ENCODE measurements at places on chromosomes 16 and 17. TPM values are rescaled to one million over a fixed set of nuclear protein-coding genes. Genes with fewer than 3 reads are reported as not detected.

GRCh38 chr17:1725642-1726511 lies 1.4 kb downstream of the WDR81 start:
- DNase-seq: no peak

GRCh38 chr16:27333549-27333948 lies 19.8 kb downstream of the IL4R start:
- no peak for DNase-seq

DNA sequence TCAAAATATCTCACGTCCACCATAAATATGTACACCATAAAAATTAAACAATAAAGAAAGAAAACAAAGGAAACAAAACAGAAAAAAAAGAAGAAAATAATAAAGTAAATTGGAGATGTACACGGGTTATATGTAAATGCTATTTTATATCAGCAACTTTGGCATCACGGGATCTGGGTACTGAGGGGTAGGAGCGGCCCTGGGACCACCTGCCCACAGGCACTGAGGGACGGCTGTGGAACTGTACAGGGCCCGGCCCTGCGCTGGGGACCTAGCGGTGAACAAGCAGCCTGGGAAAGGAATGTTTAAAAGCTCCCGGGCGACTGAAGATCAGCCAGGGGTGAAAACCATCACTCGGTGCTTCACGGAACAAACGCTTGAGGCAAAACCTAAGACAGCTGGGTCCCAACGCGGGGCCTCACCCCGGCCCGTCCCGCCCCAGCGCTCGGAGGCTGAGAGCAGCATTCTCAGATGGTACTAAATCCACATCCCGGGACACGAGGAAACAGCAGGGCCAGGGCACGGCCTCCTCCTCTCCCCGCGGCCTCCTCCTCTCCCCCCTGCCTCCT lies 31.2 kb downstream of the NXN start:
- peak; percentile 63 for DNase-seq

DNA sequence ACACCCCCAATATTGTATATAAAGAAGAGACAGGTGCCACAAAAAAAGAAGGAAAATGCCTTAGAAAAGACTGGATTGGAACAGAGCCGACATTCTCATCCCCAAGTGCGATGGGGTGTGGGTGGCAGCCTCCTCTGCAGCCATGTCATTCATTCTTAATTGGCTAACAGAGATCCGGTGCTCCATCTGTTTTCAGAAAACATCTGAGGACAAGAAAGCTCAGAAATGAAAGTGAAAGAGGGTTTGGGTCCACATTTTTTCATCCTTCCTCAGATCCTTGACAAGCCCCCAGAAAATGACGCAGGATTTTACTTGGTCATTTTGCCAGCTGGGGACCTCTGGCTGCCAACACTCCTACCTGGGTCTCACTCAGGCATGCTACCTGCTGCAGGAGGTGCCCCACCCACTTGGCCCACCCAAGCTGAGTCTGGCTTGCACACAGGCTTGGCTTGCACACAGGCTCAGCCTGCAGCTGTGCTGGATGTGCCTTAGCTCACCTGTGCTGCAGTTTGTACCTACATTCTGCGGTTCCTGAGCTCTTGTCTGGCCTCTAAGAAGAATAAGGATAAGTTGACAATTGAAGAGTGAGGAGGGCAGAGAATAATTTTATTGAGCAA lies 21.9 kb downstream of the KIF2B start:
- no peak for DNase-seq

DNA sequence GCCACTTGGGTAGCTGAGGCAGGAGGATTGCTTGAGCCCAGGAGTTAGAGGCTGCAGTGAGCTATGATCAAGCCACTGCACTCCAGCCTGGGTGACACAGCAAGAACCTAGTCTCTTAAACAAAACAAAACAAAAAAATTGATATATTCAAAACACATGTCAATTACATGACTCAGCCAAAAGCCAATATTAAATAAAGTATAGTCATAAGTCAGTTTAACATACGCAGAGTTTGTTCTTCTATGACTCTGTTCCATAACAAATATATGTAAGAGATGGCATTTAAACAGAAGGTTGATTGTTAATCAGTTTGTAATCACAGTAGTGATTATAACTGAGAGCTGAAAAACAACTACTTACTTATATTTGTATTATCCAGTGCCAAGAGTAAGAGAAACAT lies 106.5 kb downstream of the CDH8 start:
- DNase-seq: no peak

DNA sequence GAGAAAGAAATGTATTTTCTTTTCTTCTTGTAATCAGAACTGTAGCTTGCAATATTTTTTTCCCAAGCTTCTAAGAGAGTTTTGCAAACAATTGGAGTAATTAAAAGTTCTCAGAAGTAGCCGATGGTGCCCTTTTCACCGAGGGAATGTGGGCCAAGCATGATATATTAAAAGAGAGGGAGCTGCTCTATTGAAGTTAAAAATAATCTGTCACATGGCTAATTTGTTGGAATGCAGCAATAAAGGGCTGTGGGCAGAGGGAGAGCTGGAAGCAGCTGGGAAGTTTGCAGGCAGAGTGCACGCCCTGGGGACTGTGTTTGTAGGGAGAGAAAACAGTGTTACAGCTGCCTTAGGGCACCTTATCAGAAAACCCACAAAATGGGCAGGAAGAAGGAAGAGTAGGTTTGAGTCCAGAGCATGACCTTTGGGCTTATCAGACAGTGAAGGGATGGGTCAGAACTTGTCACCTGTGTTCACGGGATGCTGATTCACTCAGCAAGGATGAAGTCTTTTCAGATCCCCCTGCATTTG lies 18.5 kb upstream of the TERF2 start:
- DNase-seq: no peak

DNA sequence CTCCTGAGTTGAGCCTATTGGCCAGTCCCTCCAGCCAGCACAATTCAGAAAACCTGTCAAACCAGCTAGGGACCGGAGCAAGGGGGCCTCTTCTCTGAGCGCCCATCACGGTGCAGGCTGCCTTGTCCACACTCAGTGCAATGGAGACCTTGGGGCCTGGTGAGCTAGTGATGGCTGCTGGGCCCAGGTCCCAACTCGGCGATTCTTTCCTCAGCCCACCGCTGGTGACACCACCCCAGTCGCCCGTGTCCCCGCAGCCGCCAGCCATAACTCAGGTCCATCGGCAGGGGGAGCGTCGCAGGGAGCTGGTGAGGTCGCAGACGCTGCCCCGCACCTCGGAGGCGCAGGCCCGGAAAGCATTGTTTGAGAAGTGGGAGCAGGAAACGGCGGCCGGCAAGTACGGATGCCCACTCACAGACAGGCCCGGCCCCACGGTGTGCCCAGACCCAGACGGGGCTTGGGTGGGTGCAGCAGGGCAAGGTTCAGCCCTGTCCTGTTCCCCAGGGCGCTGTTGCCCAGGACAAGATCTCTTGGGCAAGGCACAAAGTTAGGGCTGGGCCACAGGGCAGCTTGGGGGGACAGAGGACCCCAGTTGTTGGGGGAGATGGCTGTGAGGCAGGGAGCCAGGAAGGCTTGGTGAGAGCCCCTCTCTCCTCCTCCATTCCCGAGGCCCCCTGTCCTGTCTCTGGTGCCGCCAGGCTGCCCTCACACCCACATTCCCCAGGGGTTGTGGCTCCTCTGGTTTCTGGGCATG lies 10.8 kb downstream of the SMTNL2 start:
- DNase-seq: peak; percentile 76

DNA sequence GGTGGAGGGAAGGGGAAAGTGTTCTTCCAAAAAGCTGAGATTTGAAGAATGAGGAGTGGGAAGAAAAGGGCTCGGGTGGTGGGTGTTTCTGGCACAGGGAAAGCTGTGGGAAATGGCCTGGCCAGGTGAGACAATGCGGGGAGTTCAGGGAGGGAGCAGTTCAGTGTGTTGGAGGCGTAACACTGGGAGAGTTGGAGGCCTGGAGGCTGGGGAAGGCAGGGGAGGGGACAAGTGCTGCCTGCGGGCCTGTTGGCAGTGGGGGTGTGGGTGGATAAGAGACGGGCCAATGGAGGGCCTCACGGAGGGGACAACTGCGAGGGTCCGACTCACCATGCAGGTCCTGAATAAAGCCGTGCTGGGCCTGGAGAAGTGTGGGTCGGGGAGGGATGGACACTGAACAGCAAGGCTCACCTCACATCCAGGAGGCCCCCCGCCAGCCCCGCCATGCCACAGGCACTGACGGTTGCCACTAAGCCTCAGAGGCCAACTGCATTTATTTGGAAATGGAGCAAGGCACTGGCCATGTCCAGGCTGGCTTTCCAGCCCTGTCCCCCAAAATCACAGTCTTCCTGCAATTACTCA lies 17.8 kb upstream of the KRT19 start:
- DNase-seq: no peak

GRCh38 chr17:68987966-68988365 lies 32.8 kb upstream of the ABCA8 start:
- DNase-seq: no peak

- DNase-seq: no peak
These were observed 286.2 kb downstream of the FOXL1 start for GRCh38 chr16:86864586-86864985.

GNAO1 gene
- total RNA-seq: 22.9 TPM

RAB26 gene
- total RNA-seq: 7.3 TPM

CACNG3 gene
- total RNA-seq: not detected

SLC16A11 gene
- total RNA-seq: 0.48 TPM

Data from WTC11 (cell line).